Esophagus mucosa (tissue), 1 donor: ENCODE measurements at places on chromosomes 12 and 14. TPM values are rescaled to one million over a fixed set of nuclear protein-coding genes. Genes with fewer than 3 reads are reported as not detected.

Gene DACT1
- total RNA-seq, result 0.32 TPM

Gene CPNE6
- total RNA-seq, result not detected

Gene CIDEB
- total RNA-seq, result 27.4 TPM

Gene RTL1
- not detected for total RNA-seq

Gene GPRC5D
- not detected for total RNA-seq

Gene ERBB3
- total RNA-seq, result 68.1 TPM

Gene CLEC4D
- total RNA-seq, result 0.24 TPM

Gene STAT6
- total RNA-seq, result 108 TPM

Gene PPFIA2
- not detected for total RNA-seq

Gene CCDC197
- not detected for total RNA-seq

Gene FICD
- 1.1 TPM for total RNA-seq

Gene CLEC1A
- total RNA-seq, result 0.68 TPM

Gene DTX3
- 4.1 TPM for total RNA-seq

Gene PLD4
- 0.80 TPM for total RNA-seq

Gene KCNC2
- not detected for total RNA-seq
